ENCODE measurements at places on chromosomes 7 and 10. TPM values are rescaled to one million over a fixed set of nuclear protein-coding genes. Genes with fewer than 3 reads are reported as not detected.

DNA sequence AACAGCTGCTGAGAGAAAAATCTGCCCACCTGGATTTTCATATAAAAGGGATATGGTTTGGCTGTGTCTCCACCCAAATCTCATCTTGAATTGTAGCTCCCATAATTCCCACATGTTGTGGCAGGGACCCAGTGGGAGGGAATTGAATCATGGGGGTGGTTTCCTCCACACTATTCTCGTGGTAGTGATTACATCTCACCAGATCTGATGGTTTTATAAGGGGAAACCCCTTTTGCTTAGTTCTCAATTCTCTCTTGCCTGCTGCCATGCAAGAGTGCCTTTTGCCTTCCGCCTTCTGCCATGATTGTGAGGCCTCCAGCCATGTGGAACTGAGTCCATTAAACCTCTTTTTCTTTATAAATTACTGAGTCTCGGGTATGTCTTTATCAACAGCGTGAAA, 20.8 kb upstream of the MKI67 start:
- H3K4me1 ChIP-seq, result no peaks in the 10 kb centered on the region
- H3K36me3 ChIP-seq, result no peaks in the 10 kb centered on the region
- H3K4me3 ChIP-seq, result no peak overlapping the region
- no peaks in the 10 kb centered on the region for H3K27me3 ChIP-seq

DNA sequence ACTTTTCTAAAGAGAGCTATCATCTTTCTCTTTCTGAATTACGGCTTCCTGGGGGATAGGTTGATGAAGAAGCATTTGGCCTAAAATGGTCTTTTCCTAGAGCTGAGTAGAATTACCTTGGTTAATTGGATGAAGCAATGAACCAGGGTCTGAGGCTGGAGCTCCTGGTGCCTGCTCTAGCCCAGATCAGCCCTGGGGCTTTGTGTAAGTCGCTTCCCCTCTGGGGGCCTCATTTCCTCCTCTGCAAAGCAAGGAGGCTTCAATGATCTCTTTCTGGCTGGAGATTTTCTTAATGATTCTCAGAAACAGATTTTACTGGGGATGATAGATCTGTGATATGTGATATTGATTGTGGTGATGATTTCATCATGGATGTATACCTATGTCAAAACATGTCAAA, 3.5 kb upstream of the CPA2 start:
- H3K4me3 ChIP-seq, result no peak overlapping the region
- no peaks in the 10 kb centered on the region for H3K4me1 ChIP-seq
- DNase-seq, result no peak
- H3K27ac ChIP-seq, result no peak overlapping the region

DNA sequence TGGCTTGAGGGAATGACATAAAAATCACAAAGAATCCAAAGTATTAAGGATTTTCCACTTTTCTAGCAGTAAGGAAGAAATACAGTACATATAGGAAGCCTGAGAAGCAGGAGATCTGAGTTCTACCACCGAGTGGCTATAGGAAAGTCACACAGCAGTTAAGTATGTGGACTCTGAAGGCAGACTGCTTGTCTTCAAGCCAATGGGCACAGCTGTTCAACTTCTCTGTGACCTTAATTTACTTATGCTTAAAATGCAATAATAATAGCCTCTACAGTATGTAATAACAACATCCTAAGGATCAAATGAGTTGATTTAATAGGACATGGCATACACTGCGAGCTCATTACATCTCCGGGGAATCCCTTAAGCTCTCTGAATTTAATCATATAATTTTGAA, 68.0 kb downstream of the CTTNBP2 start:
- no peak overlapping the region for H3K4me3 ChIP-seq
- no peak for DNase-seq
- H3K27ac ChIP-seq, result no peak overlapping the region
- no peaks in the 10 kb centered on the region for H3K27me3 ChIP-seq

- DNase-seq, result no peak
- no peak overlapping the region for H3K4me3 ChIP-seq
- no peaks in the 10 kb centered on the region for H3K36me3 ChIP-seq
- no peaks in the 10 kb centered on the region for H3K27me3 ChIP-seq
Observed at GRCh38 chr7:29812185-29812876, 6.0 kb downstream of the WIPF3 start.

DNA sequence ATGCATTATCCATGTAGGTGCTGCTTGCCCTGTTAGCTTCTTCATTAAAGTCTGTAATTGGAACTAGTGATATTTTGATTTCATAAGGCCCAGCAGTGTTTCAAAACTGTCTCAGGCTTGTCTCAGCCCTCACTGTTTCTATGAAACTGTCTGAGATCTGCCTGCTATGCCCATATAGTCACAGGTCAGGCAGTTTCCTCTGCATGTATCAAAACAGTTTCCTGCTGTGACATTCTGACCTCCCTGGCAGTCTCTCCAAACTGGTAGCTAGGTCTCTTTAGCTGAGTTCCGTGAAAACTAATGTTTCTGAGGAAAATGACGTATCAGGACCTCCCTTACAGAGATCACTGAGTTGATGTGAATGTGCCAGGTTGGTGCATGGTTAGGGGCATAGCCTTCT, 18.9 kb upstream of the SEMA3D start:
- H3K4me3 ChIP-seq, result no peak overlapping the region
- no peaks in the 10 kb centered on the region for H3K27me3 ChIP-seq
- H3K4me1 ChIP-seq, result no peaks in the 10 kb centered on the region
- no peak for DNase-seq
- no peaks in the 10 kb centered on the region for H3K36me3 ChIP-seq
- H3K27ac ChIP-seq, result no peak overlapping the region

DNA sequence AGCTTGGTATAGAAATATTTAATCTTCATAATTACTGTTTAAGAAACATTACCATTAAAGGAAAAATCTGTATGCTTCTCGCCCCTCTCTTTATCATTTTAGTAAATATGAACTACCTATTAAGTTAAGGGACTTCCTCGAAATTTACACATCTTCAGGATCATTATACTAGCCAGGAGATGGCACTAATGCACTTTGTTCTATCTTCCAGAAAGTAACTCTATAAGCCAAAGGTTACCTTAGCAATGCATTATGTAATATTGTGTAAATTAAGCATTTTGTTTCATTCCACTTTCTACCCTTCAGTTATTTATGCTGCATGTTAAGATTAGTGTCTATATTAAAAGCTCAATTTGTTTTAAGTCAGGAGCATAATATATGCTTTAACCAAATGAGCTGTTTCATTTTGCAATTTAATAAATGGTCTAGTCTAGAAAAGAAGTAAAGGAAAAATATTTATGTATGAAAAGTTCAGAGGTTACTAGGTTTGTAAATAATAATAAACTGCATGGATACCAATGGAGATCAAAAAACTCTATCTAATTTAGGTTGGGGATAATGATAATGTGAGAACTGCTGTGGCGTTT, 128.5 kb downstream of the ANKRD7 start:
- no peaks in the 10 kb centered on the region for H3K4me1 ChIP-seq
- no peaks in the 10 kb centered on the region for H3K36me3 ChIP-seq
- no peak for DNase-seq
- no peak overlapping the region for H3K4me3 ChIP-seq
- H3K27ac ChIP-seq, result no peak overlapping the region

GRCh38 chr10:29591651-29591968, 43.2 kb downstream of the SVIL start:
- H3K4me1 ChIP-seq, result peaks cover 60% of the 10 kb centered on the region
- DNase-seq, result no peak
- H3K36me3 ChIP-seq, result peaks cover 11% of the 10 kb centered on the region

DNA sequence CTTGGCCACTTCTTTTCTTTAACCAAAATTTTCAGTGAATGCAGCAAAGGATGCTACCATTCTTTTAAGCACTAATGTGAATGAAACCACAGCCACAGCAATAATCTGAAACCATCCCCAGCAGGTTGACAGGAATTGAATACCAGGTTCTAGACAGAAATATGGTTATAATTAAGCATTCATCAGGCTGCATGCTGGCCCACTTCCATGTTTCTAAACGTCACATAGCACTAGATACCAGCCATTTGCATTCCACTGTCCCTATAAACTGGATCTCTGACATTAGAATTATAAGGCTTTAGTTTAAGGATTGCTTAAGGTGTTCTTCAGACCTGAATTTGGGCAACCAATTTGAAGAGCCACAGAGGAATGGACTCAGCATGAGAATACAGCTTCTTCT, 340.8 kb upstream of the KLF6 start:
- H3K36me3 ChIP-seq, result no peaks in the 10 kb centered on the region
- no peaks in the 10 kb centered on the region for H3K27me3 ChIP-seq
- H3K4me1 ChIP-seq, result peaks cover 29% of the 10 kb centered on the region
- H3K27ac ChIP-seq, result no peak overlapping the region

DNA sequence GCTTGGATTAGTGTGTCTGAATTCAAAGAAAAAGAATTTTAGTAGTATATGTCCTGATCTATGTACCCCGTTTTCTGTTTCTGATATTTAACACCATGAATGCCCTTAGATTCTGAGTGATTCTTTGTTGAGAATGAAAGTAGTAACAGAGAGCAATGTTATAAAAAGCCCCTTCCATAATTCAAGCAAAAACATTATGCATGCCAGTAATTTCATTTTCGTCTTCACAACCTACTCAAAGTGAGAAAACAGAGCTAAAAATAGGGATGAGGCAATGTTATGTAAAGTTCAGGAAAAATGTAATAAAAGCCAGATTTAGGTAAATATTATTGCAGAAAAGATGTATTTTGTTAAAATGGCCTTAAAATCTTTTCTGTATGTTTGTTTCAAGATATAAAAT, 28.1 kb downstream of the PTPRZ1 start:
- no peak for DNase-seq
- no peaks in the 10 kb centered on the region for H3K27me3 ChIP-seq
- H3K27ac ChIP-seq, result no peak overlapping the region
- no peaks in the 10 kb centered on the region for H3K36me3 ChIP-seq
- H3K4me3 ChIP-seq, result no peak overlapping the region
- H3K4me1 ChIP-seq, result no peaks in the 10 kb centered on the region

LIPN gene
- not detected for total RNA-seq

CDHR1 gene
- 0.55 TPM for total RNA-seq

Measured in right atrium auricular region (tissue), 2 donors.